ENCODE measurements at places on chromosomes 16 and 17.

DNA sequence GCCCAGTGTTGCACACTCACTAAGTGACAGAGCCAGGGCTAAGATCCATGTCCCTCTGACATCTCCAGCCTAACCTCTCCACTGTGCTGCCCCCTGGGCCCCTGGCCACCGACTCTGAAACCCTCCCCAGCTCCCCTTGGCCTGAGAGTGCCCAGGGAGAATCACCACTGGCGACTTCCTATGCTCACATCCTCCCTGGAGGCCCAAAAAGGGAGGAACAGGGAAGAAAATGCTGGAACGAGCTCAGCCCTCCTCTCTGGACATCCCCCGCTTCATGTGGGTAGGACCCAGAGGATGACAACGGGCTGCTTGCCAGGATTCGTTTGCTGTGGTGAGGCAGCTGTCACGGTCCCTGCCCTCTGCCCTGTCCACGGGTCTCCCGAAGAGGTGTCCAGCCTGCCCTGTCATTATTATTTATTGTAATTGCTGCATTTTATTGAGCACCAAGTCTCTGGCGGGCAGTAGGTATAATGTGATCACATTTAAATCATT is 153.5 kb upstream of the RPL38 start:
- DNase-seq, result no peak

DNA sequence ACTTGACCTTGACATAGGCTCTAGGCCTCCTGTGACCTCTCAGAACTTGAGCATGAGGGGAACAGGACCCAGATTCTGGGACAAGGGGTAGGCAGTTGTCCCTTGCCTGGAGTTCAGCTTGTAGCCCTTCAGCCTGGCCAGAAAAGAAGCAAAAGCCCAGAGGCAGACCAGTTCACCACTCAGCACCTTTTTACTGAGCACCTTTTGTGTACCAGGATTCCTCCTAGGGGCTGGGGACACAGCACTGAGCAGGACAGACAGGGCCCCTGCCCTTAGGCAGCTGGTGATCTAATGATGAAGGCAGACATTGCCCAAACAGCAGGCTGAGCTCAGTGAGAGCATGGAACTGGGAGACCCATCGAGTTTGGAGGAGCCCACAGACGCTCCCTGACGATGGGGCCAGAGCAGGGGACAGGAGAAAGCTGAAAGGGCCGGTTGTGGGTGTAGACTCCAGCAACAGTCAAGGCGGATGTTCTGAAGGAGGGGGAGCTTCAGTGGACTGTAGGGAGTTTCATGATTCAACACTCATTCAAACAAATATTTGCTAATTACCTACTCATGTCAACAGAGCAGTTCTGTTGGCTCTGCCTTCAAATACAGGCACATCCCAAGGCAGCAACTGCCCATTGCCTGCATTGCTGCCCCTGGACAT is 32.0 kb downstream of the SBK1 start:
- DNase-seq, result no peak

GRCh38 chr17:18910881-18911280 is 41.1 kb upstream of the SLC5A10 start:
- DNase-seq, result no peak

DNA sequence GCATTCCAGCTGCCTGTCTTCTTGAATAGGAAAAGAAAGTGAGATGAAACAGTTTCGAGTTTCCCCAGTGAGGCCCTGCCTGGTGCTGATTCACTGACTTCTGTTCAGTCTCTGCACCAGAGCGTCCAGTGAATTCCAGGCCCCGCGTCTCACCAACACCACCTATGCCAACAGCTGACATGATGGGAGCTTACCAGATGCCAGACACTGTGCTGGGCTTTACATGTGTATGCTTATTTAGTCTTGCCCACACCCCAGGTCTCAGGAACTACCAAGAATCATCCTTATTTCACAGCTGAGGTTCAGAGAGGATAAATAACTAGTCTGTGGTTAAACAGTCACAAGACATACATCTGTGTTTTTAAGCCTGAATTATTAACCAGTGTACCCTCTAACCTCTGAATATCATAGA is 29.1 kb upstream of the IRX6 start:
- no peak for DNase-seq

GRCh38 chr17:6461246-6461645 is 17.0 kb downstream of the PIMREG start:
- no peak for DNase-seq

DNA sequence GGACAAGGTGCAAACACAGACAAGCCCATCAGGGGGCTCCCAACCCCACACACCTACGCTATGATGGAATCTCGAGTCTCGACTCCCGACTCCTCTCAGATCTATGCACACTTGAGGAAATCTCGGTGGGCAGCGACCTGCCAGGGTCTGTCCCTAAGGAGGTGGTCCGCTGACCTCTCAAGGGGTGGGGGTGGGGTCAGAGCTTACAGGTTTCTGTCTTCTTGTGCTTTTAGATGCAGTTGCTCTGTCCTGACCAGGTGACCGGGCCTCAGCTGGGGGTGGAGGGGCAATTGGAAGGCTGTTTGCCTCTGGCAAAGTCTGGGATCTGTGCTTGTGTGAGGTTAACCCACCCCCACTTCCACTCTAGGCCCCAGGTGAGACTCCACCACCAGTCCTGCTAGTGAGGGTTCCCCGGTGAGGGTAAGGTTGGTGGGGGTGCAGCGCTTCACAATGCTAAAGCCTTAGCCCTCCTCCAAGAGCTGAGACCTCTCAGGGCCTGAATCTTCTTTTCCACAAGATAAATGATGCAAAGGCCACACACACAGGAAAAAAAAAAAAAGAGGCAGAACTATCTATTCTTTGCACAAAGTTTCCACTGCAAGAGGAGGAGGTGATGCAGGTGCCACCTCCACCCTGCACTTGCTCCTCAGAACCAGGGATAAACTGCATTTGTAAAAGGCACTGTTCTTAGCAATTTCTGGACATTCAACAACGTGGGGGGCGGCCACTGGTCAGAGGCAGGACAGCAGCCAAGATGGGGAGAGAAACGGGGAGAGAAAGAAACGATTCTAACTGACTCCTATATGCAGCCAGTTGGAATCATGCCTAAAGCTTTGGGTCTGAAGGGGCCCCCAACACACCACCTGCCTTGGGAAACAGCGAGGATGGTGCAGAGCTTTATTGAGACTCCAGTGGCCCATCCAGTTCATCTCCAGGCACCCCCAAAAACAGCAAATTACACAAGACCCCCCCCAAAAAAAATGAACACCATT is 4.1 kb downstream of the CISD3 start:
- DNase-seq, result peak; percentile 41

- no peak for DNase-seq
Measured at GRCh38 chr16:55002419-55002818, 71.8 kb downstream of the IRX5 start.

DNA sequence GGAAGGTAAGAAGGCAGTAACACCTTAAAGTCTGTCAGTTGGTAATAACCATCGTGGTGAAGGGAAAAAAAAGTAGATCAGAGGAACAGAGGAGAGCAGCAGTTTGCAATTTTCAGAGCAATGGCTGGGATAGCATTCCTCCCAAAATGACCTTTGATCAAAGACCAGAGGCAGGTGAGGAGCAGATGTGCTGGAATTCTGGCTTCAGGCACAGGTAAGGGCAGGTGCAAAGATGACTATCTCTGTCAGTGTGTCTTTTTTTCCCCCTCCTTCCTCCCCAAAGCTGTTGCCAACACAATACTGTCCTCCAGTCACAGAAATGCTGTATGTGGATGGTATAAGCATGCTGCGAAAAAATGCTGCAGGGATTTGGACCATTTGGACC is 166.7 kb downstream of the XYLT1 start:
- no peak for DNase-seq

GRCh38 chr16:65543781-65544740 is 422.2 kb upstream of the CDH11 start:
- no peak for DNase-seq

GRCh38 chr16:54211203-54211602 is 75.4 kb downstream of the IRX3 start:
- DNase-seq, result no peak

DNA sequence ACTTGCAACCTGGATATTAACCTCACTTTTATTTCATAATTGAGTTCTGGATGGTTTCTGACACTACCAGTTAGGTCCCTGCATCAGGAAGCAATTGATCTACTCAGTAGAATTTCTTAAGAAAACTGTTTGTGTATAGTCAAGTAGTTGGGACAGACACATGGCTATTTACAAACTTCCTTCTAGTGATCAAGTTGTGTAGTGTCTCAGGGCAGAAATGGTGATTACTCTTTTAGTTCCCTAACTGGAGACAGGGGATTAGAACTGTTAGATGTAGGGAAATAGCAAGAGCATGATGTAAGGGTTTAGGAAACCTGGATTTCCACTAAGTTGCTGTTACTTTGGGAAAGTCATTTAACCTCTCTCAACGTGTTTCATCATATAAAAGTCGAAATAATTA is 30.4 kb downstream of the TMEM100 start:
- DNase-seq, result no peak

DNA sequence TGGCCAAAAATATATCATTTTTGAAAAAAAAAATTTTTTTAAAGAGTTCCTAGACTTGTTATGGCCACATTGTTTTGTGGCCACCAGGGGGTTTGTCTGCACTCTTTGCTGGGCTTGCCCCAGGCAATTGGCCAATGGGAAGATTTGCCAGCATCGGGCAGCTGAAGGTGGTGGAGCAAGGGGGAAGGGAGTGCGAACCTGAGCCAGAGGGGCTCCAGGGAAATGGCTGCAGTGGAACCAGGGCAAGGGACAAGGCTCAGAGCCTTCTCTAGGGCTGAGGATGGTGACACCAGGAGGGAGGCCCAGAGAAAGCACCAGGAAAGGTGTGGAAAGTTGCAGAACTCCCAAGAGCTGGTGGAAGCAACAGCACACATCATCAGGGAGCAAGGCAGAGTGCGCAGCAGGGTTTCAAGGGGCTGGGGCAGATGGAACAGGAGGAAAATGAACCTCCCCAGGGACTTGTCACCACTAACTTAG is 15.5 kb upstream of the CMIP start:
- DNase-seq, result no peak

DNA sequence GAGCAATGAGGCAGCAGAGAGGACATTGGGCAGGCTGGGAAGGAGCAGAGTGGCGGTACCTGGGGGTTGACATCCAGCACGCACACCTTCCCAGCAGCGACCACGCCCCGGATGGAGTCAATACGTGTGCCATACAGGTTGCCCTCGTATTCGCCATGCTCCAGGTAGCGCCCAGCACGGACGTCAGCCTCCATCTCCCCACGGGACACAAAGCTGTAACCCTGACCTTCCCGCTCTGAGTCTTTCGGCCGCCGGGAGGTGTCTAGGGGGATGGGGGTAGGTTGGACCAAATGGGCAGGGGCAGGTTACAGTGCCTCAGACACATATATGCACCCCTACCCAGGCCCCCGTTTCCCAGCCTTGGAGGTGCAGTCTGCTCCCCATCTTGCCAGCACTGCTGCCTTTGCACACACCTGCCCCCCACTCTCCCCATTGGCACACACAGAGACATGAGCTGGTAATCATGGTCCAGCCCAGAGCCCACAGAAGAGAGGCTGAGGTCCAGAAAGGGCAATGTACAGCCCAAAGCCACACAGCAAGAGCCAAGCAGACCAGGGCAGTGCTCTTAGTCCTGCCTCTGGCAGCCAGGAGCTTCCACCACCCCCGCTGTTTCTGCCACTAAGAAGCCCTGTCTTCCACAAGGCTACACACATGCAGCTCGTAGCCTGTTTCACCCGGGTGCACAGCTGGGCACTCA is 27.5 kb downstream of the MPP2 start:
- no peak for DNase-seq

DNA sequence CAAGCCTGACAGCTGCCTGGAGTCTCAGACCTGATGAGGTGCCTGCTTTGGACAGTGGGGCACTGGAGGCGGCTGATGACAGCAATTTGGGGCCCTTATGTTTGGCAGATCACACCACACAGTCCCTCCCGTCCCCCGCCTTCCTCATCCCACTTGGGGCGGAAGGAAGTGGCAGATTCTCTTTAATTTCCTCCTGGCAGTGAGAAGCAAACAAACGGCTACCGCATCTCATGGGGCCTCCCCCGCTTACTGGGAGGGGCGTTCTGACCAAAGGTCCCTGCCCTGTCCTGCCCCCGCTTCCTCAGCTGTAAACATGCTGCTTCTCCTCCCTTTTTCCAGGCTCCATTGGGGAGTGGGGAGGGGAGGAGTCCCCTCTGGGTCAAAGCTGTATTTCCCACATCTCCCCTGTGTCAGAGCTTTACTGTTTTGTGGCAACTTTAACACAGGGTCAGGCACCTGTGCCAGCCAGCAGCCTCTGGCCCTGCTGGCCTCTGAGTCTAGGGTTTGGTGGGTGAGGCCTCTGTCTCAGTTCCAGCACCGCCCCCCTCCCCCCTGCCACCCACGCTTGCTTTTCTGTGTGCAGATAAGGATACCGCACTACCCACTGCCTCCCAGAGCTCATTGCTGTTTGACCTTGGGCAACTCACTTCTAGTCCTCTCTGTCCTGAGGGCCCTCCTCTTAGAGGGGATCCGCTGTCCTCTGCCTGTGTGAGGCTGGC is 5.4 kb upstream of the NFATC3 start:
- peak; percentile 75 for DNase-seq

- DNase-seq, result no peak
Measured at GRCh38 chr16:11781773-11782172, 15.3 kb downstream of the ZC3H7A start.

- no peak for DNase-seq
Measured at GRCh38 chr16:79286646-79287423, 313.7 kb downstream of the MAF start.

DNA sequence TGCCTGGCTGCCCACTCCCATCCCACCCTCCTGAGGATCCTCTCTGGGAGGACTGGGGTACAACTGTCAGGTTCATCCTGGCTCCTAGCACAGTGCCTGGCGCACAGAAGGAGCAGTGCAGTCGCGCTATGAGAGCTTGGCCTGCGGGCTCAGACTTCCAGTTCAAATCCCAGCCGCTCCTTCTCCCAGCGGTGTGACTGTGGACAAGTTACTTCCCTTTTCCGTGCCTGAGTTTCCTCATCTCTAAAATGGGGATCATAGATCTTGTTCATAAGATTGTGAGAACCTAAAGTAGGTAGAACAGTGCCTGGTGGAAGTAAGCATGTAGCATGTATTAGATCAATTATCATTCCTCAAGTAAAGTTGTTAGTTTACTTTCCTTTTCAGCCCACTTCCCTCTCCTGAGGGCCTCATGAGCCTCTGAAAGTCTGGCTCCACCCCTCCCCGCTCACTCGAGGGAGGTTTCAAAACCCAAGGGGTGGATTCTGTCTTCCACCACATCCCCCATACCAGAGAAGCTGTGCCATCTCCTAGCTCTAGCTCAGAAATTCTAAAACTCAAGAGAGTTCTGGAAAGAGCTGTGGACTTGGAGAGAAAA is 19.9 kb upstream of the COL1A1 start:
- no peak for DNase-seq
